Fibroblast of lung (primary cell): ENCODE measurements at places on chromosomes 7 and 10.
A peak's percentile ranks its signal among the peaks of the same experiment; 100 is the strongest.

DNA sequence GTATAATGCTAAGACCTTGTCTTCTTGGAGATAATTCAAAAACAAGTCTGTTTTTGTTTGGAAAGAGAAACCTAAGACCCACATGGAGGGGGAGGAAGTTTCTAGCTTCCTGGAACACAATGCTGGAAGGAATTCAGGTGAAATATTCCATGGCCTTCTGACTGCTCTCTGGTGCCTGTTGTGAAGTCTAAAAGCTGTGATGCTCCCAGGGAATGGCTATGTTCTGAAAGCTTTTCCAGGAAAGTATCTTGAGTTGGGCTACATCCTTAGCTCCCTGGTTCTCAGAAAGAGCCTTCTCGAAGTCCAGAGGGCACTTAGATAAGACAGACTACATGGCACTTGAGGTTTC lies 12.5 kb upstream of the PFKP start:
- no peak for DNase-seq

- peak; percentile 89 for DNase-seq
These were observed 933 bp downstream of the MDFIC start for GRCh38 chr7:114922652-114923402.

DNA sequence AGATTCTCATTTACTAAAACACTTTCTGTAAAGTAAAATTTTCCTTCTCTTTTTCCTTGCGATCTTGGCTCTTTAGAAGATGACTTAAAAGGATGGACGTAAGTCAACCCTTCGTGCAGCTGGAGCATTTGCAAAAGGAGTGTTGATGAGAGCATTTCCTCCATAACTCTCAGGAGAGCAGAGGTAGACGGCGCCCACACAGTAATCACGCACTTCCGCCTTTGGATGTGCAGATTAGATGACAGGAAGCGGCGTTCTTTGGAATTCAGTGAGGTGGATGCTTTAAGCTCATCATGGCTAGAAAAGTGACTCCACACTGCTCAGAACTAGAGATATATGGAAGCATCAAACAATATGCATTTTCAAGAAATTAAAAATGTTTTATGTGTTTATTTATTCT lies 43.0 kb upstream of the NPS start:
- no peak for DNase-seq

GRCh38 chr10:44931621-44932516 lies 20.7 kb downstream of the TMEM72 start:
- no peak for DNase-seq

- peak; percentile 14 for DNase-seq
These were observed 582.4 kb upstream of the FZD8 start for GRCh38 chr10:36224431-36224985.

GRCh38 chr7:44290252-44290620 lies 35.2 kb downstream of the CAMK2B start:
- no peak for DNase-seq

- DNase-seq, result no peak
These were observed 108.9 kb downstream of the BICC1 start for GRCh38 chr10:58621379-58622077.

- DNase-seq, result peak; percentile 20
These were observed 1064.6 kb upstream of the LRRTM3 start for GRCh38 chr10:65861249-65861648.

DNA sequence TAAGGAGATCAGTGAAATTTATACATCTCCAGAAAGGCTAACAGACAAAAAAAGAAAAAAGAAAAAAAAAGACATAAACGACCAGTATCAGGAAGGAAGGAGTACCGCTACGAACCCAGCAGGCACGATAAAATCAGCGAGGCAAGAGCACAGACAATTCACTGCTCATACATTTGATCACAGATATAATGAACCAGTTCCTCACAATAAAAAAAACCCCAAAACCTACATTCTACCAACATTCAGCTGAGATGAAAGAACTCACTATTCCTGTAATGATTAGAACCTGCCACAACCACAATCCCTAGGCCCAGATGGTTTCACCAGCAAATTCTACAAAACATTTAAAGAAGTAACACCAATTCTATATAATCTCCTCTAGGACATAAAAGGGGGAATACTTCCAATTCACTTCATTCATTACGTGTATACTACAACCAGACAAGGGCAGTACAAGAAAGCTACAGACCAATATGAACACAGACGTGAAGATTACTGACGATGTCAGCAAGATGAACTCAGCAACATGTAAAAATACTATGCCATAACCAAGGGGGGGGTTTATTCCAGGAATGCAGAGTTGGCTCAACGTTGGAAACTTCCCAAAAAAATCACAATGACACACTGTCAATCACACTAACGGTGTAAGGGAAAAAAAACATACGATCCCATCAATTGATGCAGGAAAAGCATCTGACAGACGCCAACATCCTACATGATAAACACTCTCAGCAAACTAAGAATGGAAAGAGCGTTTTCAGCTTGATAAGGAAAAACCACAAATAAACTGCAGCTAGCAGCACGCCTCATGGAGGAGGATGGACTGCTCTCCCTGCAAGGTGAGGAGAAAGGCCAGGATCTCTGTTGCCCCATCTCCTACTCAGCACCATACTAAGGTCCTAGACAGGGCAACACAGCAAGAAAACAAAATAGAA lies 256.2 kb downstream of the ELFN1 start:
- DNase-seq, result no peak

- no peak for DNase-seq
These were observed 136.2 kb downstream of the ANK3 start for GRCh38 chr10:60253484-60253883.

- no peak for DNase-seq
These were observed 289.3 kb upstream of the MTPN start for GRCh38 chr7:136266457-136266856.

GRCh38 chr7:44489955-44490350 lies 505 bp downstream of the NUDCD3 start:
- peak; percentile 39 for DNase-seq

- DNase-seq, result peak; percentile 57
These were observed 180.8 kb downstream of the PRKCQ start for GRCh38 chr10:6399231-6399741.

DNA sequence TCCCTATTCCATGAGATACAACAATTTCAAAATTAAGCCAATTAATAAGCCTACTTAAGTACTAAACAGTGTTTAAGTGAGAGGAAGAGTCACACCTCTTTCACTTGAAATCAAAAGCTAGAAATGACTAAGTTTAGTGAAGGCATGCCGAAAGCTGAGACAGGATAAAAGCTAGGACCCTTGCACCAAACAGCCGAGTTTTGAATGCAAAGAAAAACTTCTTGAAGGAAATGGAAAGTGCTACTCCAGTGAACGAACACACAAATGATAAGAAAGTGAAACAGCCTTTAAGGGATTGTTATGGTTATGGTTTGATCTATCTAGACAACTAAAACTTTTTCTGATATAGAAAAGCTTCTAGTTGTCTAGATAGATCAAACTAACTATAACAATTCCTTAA lies 135.4 kb upstream of the KMT2E start:
- DNase-seq, result no peak

DNA sequence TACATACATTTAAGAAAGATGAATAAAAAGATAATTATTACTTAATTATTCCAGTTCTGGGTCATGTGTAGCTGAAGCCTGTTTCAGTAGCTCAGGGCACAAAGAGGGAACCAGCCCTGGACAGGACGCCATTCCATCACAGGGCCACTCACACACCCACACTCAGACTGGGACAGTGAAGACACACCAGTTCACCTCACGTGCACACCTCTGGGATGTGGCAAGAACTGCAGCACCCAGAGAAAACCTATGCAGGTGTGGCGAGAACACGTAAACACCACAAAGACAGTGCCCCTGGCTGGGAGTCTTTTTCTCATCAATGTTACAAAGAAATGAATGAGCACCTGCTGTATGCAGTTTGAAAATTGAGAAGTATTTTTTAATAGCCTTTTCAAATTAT lies 1.6 kb upstream of the IDI1 start:
- DNase-seq, result no peak

DNA sequence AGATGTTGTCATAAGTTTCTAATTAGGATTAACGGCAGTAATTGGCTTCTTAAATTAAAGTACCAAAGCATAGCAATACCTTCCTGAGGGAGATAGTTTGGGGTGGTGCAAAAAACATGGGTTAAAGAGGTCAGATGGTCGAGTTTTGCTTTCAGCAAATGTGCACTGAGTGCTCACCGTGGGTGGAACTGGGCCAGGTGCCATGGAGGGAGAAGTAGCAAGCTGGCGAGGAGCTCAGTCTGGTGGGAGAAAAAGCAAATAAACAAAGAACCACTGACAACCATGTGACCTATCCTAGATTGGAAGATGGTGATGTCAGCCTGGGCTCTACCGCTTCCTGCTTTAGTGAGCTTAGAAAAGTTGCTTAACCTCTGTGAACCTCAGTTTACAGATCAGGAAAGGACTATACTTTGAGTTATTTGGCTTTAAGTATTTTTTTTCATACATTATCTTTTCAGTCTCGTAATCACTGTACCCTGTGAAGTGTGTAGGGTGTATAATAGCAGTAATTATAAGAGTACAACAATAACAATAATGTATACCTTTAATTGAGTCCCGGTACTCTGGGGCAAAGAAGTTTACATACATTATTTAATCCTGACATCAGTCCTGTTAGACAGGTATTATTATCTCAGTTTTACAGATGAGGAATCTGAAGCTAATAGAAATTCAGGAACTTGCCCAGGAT lies 69.0 kb upstream of the PDCD4 start:
- DNase-seq, result peak; percentile 95

DNA sequence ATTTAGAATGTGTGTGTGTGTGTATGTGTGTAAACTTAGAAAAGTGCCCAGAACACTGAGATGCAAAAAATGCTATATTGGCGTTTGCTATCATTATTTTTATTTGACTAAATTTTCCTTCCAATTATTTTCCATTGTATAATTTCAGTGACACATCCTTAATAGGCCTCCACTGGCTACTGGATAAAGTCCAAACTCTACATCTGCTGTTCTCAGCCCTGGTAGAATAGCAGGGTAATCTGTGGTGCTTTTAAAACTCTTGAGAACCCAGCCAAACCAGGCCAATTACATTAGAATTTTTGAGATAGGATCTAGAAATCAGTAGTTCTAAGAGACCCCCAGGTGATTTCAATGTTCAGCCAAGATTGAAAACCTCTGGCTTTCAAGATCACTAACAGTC lies 66.4 kb downstream of the ZNF503 start:
- peak; percentile 20 for DNase-seq

DNA sequence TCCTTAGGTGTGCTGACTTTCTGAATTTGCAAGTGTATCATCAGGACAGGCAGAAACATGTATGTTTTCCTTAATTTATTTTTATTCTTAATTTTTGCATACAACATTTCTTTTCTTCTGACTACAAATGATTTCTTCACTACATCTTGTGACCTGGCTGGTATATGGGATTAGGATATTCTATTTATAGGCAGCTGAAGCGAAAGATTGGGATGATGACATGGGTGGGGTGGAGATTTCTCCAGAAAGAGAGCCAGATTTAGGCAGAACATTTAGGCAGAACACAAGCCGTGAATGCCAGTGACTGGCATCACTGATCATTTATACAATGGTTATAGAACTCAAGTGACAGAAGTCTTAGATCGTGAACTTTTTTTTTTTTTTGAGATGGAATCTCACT lies 256.7 kb downstream of the KLF6 start:
- DNase-seq, result no peak

GRCh38 chr10:13095929-13096328 lies 4.0 kb upstream of the OPTN start:
- DNase-seq, result no peak

- no peak for DNase-seq
These were observed 26.0 kb downstream of the PPP1R9A start for GRCh38 chr7:94933256-94933990.

GRCh38 chr7:10998996-10999757 lies 25.5 kb downstream of the PHF14 start:
- DNase-seq, result peak; percentile 8

GRCh38 chr10:28801247-28801646 lies 123.9 kb downstream of the BAMBI start:
- DNase-seq, result no peak

DNA sequence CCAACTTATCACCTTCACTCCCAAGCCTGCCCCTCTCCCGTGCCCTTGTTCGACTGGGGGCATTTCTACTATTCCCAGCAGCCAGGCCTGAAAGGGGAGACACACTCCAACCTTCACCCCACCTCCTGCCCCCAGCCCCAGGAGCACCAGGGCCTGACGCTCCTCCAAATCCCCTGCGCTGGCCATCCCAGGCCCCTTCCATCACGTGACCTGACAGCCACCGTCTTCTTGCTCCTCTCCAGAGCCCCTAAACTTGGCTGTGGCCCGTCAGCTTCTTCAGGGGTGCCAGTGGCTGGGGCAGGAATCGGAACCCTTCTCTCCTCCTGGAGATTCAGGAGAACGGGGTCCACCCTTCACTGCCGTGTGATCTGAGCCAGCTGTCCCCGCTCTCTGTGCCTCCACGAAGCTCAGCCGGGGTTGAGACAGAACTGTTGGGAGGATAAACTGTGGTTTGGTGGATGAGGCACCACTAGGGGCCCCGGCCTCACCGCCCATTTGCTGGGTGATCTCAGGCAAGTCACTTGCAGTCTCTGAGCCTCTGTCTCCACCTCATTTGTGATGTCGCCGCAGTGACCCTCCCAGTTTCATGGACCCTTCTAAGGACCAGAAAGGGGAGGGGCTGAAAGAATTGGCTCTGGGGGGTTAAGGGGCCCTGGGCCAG lies 91.0 kb downstream of the MYL10 start:
- DNase-seq, result no peak

- DNase-seq, result no peak
These were observed 27.4 kb upstream of the GNAI1 start for GRCh38 chr7:80107278-80107677.

DNA sequence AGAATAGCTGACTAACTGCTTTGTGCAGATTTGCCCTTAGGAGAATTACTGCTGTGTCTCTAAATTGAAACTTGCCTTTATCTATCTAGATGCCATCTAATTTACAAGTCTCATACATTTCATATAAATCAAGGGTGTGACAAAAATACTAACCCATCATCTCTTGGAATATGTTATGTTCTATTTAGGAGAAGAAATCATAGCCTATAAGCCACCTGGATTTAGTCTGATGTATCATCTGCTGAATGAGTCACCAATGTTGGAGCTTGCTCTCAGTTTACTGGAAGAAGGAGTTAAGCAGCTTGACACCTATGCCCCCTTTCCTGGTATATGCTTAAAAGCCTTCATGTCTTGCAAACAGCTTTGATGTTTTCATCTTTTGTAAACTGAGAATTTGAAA lies 43.5 kb downstream of the NUP205 start:
- DNase-seq, result peak; percentile 65

- DNase-seq, result no peak
These were observed 522.6 kb downstream of the GLRX3 start for GRCh38 chr10:130658687-130659290.

DNA sequence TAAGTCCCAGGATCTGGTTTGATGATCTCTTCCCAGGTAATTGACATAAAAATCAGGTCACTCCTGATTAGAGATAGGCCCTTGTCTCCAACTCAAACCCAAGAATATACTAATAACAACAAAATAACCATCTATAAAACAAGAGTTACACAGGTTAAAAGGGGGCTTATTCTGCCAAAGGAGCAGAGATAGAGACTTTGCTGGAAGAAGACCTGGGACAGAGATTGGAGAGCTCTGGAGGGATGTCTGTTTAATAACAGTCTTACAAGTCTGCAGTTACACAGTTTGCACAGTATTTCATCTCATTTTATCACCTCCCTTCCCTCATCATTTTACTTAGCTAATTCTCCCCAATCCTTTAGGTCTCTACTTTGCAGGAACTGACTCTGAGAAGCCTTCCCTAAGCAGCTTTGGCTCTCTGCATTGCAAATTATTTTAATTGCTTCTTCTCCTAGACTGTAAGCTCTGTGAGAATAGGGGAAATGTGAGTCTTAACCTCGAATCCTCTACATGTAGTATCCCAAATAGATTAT lies 3.7 kb upstream of the ZNF438 start:
- no peak for DNase-seq
